ENCODE measurements at places on chromosomes 7 and 10.

GRCh38 chr7:159105832-159106811, 38.5 kb downstream of the VIPR2 start:
- no peak for DNase-seq

GRCh38 chr7:156067156-156067555, 254.9 kb upstream of the SHH start:
- DNase-seq, result no peak

DNA sequence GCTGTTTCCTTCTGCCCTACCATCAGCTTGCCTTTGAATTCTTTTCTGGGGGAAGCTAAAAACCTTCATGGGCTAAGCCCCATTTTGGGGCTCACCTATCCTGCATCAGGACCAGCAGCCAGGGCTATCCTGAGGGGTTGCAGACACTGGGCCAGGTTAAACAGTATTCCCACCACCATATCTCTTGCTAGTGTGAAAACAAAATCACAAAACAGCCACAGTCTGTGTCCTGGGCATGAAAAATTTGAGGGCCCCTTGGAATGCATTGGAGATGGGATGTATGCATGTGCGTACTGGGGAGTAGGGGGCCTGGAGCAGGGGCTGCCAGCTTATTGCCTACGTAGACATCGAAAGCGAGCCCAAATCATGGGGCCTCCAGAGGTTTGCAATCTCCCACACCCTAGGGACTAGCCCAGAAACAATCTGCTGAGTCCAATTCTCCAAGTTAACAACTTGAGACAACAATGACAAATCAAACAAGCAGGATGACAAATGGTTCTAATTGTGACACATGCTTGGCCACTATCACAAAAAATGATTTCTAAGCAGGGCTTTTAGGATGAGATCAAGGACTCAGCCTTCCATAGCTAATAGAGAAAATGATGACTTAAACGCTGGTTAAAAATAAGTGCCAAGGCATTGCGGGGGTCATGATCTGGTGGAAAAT, 557.1 kb downstream of the KCNMA1 start:
- no peak for DNase-seq

DNA sequence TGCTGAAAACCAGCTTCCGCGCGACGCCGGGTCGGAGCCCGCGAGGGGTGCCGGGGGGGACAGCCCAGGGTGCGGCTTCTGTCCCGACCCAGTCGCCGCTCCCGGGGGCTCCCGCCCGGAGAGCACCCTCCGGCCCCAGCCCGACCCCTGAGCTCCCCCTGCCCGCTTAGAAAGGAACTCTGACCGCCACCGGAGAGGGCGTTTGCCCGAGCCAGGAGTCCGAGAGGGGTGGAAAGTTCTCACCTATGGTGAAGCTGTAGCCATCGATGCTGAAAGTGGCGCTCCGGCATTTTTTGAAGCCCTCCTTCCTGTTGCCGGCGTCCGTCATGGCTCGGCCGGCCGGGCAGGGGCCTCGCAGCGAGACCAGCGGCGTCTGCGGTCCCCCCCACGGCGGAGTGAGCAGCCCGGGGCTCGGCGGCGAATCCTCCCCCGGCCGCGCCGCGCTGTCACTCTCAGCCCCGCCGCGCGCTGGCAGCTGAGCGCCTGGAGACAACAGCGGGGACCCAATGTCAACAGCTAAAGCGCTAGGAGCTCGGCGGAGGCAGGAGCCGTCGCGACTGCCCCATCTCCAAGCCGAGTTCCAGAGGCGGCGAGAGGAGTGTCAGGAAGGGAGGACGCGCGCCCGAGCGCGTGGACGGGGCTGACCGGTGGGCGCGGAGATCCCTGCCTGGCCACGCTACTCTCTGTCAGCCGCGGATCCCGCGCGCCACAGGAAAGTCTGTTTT, 191.6 kb downstream of the LSM5 start:
- no peak for DNase-seq

- DNase-seq, result no peak
Measured at GRCh38 chr10:114432566-114433093, 28.3 kb upstream of the AFAP1L2 start.

DNA sequence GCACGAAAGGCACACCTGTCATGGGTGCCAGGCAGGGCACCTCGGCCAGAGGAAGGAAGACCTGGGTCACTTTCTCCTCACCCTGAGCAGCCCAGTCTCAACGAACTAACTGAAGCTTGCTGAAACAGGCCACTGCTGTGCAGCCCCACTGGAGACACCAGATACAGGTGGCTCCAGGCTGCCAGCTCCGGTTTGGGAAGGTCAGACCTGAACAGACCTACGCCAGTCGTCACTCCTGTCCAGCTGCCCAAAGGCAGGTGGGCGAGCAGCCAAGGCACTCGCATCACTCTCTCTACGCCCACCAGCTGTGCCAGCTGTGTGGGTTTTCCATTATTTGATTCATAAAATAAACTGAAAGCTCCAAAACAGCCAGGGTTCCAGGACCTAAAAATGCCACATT, 256.1 kb downstream of the ZMYND11 start:
- no peak for DNase-seq

DNA sequence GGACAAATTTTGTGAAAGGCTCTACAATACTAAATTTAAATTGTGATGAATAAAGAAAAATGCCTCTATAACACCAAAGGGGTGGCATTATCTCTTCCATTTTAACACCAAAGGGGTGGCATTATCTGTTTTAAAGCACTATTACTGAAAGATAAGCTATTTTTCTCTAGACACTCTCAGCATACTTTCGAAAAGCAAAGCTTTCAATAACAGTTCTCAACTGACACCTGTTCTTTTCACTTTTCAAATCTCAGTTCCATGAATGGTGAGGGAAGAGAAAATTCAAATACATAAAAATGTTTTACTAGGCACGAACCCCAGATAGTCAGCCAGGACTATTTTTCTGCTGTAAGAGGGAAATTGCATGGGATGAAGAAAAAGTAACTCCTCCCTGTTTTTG, 103.8 kb downstream of the CPEB3 start:
- DNase-seq, result no peak

- no peak for DNase-seq
Measured at GRCh38 chr7:82273886-82274285, 169.7 kb downstream of the CACNA2D1 start.

- DNase-seq, result no peak
Measured at GRCh38 chr10:65742906-65743305, 1182.9 kb upstream of the LRRTM3 start.

GRCh38 chr7:133077394-133077793, 4.5 kb downstream of the CHCHD3 start:
- DNase-seq, result no peak

GRCh38 chr10:103542764-103543616, 49.5 kb downstream of the NEURL1 start:
- DNase-seq, result peak; percentile 82

- DNase-seq, result no peak
Measured at GRCh38 chr10:66483966-66484365, 441.9 kb upstream of the LRRTM3 start.

GRCh38 chr7:44247868-44248651, 47.3 kb downstream of the YKT6 start:
- DNase-seq, result no peak

DNA sequence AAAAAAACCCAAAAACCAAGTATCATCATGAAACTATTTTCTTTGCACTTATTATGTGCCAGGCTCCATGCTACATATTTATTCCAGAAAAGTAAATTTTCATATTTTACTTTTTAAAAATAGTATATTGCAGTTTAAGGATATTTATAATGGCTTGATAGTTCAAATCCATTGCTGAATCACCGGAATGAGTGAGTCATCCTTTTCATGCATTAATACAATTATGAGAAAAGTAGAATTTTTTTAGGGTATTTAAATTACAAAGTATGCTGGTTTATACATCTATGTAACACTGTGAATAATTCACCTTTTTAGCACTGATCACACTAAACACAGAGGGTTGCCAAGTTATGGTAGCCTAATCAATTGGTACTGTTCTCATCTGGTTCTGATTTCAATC, 54.3 kb downstream of the SLC16A9 start:
- no peak for DNase-seq

DNA sequence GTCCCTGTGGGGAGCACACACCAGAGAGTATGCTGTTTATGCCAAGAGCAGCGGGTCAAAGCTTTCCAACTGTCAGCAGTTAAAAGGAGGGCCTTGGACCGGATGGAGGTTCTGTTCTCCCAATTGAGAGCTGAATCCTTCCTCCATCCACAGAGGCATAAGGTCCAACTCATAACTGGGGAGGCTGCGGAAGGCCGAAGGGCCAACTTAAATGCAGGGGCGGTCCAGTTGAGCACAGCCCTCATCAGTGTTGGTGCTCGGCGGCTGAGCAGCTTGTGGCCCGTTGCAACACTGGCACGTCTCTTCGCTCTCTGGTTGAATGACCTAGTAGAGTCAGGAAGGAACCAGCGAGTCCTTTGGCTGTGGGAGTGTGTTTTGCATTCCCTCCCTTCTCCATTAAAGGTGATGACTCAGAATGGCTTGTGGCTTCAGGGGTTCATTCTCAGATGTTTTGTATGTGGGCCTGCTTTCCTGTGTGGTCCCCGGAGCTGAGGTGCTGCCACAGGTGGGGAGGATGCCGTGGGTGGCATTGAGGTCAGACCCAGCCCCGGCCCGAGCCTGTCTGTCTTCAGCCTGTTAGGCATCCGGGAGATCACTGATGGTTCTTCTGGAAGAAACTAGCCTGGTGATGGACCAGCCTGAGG, 44.8 kb upstream of the DMBT1 start:
- DNase-seq, result no peak

DNA sequence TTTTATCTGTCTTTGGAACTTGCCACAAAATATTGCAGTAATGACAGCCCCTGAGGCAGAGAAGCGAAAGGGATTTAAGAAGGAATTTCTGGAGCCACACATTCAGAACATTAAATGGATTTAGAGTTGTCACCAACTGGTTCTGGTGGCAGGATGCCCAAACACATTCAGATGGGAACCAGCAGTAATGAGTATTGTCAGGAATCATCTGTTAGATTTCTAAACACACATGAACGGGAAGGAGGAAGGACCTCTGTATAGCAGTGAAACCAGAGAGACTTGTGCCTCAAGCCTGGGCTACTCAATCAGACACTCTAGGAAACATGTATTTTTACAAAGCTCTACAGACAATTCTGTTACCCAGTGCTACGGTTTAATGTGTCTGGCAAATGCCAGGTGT, 103.8 kb upstream of the CCNY start:
- DNase-seq, result no peak

GRCh38 chr10:103265717-103266329, 11.1 kb upstream of the INA start:
- peak; percentile 25 for DNase-seq

All from HAP-1 (cell line).